ENCODE measurements at places on chromosomes 3 and 15.

GRCh38 chr15:70483513-70483912, 279.8 kb downstream of the UACA start:
- no peak for DNase-seq

DNA sequence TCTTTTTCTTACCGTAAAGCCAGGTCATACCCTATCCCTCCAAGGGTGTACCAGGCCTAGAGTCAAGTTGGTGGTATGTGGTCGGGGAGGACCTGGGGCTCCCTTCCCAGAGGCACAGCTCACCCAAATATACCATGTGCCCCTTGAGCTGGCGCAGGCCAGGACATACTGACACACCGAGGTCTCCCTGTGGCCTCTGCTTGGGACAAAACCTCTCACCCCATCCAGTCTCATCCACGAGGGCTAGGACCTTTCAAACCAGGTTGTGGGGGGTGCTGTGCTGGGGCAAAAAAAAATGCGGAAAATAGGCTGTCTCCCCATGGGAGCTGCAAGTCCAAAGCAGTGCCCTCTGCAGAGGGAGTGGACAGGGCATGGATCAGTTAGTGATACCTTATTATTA, 22.8 kb downstream of the PTH1R start:
- no peak for DNase-seq

- DNase-seq = no peak
These were observed 826.8 kb upstream of the NR2F2 start for GRCh38 chr15:95503640-95504225.

GRCh38 chr15:25733036-25733855, 129.9 kb downstream of the ATP10A start:
- no peak for DNase-seq

DNA sequence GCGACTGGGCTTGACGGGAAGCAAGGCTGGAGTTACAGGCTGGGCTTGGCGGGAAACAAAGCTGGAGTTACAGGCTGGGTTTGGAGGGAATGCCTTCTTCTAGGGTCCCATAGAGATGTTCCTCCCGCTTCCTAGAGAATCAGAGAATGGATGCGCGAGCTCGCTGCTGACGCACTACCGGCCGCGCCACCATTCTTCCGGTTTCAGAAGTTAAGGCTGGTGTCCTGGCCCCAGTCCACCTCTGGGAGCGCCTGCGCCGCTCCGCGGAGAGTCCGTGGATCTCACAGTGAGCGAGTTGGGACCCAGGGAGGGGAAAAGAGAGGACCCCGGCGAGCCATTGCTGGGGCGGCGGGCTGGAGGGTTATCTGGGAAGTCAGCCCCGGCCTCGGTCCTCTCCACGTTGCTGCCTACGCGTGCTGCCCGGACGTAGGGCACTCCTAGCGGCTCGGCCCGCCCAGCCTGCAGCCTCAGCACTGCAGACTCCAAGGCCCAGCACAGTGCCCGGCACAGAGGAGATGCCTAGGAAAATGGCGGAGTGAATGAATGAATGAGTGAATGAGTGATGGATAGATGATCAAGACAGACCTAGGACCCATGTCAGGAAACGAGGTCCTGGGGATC, at the start of gene ZNF502:
Gene ZNF502 (plus strand): TSS at position 206 of the 621 bp plus-strand sequence. CDS start 7,602 bp downstream, outside the sequence.
- DNase-seq = peak; percentile 86

DNA sequence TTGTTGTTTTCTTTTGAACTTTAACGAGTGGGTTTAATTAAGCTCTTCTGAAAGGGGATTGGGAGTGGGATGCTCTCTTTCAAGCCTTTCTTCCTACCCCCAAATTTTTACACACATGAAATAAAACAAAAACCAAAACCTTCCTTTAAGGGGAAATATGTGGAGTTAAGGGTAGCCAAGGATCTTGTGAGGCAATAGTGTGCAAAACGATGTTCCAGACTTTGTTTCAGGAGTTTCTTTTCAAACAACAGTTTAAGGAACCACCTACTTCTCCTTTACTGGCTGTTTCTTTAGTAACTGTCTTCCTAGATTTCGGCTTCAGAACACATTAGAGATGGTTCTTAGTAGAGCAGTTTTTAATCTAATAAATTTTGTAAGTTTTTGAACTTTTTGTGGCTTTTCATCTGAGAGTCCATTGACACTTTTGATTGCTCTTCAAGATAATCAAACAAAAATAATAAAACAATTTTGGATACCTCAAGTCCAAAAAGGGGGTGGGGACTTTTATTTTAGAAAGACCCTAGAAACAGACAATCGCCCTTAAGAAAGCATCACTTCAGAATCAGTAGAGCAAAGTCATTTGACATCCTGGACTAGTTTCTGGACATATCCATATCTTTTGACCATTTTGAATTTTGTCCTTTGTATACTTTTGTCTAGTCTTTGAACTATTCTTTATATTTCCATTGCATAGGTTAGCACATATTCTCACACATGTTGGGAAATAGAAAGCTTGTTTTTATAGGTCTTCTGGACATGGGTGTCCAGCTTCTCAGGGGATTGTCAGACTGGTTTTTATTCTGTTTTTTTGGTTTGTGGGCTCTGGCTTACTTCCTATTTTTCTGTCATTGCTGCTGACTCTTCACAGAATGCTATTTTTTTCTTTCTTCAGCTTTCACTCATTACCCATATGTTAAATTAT, 6.0 kb downstream of the DIPK2A start:
- DNase-seq = no peak

DNA sequence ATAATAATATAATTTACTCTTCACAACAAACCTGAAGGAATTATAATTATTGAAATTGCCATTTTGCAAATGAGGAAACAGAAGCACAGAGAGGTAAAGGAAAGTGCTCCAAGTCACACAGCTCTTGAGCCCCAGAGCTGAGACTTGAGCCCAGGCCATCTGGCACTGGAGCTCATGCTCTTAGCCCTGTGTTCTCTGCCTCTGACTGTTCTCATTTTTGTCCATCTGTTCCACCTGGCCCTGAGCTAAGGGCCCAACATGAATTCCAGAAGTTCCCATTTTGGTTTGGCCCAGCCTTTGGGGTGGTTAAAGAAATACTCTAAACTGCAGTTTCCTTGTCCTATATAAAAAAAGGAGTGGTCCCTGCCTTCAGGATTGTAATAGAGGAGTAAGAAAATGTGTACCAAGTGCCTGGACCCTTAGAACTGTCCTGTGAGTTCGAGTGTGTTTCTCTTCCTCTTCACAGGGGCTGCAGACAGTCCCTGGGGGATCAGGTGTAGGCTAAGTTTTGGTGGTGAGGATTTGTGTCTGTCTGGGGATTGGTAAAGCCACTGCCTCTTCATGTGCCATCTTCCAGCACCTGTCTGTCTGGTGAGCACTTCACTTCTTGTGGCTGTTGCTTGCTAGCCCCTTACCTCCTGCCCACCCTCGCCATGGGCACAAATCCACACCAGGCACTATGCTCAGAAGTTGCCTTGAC, 91.8 kb downstream of the DNAJB8 start:
- DNase-seq = no peak
